ENCODE measurements at places on chromosomes 11 and 22.
A peak's percentile ranks its signal among the peaks of the same experiment; 100 is the strongest.

DNA sequence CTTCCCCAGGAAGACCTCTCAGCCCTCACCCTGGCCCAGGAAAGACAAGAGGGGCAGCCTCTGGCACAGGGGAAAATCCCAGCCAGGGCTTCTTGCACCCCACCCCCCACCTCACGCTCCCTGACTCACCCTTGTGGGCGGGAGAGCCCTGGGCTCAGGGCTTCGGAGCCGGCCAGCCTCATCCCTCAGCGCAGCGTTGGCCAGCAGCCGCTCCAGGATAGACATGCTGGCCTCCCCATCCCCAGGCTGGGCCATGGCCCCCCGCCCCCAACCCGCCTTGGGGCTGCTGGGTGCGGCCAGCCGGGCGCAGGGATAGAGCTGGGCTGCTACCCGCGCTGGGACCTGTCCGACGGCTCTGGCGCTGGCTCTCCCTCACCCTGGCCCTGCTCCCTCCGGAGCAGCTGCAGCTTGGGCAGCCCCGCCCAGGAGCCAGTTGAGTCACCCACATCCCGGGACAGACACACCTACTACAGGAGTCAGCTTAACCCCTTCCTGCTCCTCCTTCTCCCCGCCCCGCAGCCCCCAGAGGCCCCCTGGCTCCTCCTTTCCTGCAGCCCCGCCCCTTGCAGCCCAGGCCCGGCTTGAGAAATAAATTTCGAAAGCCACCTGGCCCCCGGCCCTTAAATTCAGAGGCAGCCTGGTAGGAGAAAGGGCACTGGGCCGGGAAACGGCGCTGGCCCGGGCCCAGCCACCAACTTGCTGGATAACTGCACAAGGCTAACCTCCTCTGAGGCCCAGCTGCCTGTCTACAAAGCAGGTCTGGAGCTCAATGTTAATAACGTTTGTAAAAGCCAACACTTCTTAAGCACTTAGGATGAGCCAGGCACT is 13.4 kb downstream of the TNKS1BP1 start:
- peak; percentile 18 for DNase-seq

- DNase-seq, result no peak
These were observed 4.6 kb downstream of the MALAT1 start for GRCh38 chr11:65503368-65503948.

DNA sequence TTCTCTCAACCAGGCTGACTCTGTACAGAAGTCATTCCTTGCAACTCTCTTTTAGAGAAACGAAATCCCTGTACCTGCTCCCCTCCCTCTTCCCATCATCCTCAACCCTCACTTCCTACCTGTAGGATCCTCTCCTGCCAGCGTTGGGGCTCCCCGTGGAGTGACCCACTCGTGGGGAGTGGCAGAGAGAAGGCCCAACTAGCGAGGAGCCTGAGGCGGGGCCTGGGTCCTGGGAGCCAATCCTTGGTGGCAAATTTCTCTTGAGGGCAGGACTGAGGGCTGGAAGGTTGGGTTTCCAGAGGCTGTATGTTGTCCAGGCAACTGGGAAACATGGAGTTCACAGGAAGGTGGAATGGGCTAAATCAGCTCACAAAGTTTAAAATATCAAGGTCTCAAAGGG is 10.4 kb downstream of the NHERF4 start:
- DNase-seq, result no peak

DNA sequence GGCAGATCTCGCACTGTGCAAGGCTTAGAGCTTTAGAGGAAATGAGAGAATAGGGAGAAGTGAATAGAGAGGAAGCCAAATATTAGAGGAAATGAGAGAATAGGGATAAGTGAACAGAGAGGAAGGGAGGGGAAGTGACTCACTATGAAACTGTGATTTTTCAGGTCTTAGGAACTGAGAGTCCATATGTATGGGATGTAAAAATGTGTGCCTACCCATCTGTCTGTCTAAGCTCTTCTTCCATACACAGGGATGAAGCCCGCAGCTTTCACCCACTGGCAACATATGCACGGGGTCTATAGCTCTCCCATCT is 6.4 kb upstream of the CCDC86 start:
- no peak for DNase-seq

GRCh38 chr11:71948314-71949027 is 19.6 kb downstream of the RNF121 start:
- no peak for DNase-seq

GRCh38 chr11:47078751-47079521 is 97.7 kb downstream of the ARFGAP2 start:
- DNase-seq, result no peak

GRCh38 chr11:56509439-56509838 is 18.3 kb upstream of the OR5M8 start:
- no peak for DNase-seq

GRCh38 chr22:20022978-20023613 is 2.2 kb downstream of the TANGO2 start:
- no peak for DNase-seq

- DNase-seq, result peak; percentile 5
These were observed 37.0 kb upstream of the MUC5AC start for GRCh38 chr11:1120532-1121330.

DNA sequence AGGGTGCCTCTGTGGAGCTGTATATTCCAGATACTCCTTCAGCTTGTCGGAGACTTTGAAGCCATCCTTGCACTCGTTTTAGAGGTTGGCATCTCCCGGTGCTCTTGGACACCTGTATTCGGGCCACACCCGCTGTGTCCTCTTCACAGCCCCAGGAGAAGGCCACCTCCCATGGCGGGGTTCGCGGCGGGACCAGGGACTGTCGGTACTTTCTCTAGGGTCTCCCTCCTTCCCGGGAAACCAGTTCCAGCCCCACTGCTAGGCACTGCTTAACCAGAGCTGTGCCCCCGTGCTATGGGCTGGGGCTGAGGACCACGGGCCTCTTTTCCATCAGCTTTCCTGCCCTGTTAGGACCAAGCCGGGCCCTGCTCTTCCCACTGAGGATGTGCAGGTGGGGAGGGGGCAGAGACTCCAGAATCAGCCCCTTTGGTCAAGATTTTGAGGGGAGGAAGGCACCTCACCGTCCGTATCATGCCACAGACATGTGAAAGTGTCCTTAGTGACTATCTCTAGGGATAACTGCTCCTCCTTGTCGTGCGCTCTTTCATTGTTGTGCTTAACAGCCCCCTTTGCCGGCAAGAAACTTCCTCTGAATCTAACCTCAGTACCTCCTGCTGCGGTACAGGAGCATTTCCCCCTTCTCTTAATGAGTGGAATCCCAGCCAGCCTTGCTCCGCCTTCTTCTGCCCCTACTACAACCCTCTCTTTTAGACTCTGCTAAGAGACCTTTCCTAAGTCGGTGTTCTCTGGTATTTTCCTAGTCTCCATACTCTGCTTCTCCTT is 1.2 kb upstream of the B3GAT1 start:
- DNase-seq, result no peak

DNA sequence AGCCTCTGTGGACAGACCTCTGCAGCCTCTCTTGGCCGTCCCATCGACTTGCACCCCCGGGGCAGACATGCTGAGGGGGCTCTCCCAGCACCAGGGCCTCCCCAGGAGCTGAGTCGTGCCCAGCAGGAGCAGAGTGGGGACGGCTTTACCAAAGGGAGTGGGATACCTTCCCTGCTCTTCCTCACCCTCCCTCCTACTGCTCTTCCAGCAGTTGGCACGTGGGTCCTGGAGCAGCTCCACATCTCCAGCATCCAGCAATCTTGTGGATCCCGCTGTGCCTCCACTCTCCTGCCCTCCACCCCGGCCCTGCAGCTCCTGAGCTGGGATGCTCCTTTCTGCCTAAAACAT is 854.0 kb downstream of the BRD1 start:
- DNase-seq, result no peak

DNA sequence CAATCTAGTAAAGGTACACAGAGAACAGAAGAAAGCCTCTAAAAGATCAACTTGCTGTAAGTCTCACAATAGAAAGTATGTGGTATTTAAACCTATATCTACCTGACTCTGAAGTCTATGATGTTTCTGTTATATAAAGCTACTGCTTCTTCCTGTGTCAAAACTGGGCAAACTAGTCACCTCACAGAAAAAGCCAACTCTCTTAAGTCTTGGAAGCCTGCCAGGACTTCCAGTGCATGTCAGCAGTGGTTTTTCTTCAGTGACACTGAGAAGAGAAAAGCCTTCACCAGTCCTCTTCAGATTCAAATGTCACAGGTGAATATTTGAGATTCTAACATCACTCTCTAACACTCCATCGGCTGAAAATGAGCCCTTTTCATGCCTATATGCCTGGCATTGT is 808.0 kb downstream of the DLG2 start:
- DNase-seq, result no peak

DNA sequence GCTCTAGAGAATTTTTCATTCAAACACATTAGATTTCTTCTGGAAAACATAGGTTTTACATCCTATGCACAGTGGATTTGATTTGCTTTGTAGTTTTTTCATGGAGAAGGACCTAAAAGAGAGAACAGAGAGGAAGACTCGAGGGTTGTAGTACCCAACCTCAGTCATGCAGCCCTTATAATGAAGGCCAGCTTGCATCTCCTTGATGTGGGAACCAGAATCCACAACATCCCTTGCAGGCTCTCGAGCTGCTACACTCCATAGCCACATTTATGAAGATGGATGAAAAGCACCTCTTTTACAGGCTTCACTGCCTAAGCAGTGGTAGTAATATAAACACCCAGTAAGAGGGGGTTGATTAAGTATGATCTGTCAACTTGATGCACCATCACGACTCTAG is 9.5 kb upstream of the OR5B12 start:
- DNase-seq, result no peak

- DNase-seq, result no peak
These were observed 72.4 kb upstream of the BIRC3 start for GRCh38 chr11:102244681-102245409.

- no peak for DNase-seq
These were observed 14.2 kb upstream of the IL10RA start for GRCh38 chr11:117972044-117972443.

DNA sequence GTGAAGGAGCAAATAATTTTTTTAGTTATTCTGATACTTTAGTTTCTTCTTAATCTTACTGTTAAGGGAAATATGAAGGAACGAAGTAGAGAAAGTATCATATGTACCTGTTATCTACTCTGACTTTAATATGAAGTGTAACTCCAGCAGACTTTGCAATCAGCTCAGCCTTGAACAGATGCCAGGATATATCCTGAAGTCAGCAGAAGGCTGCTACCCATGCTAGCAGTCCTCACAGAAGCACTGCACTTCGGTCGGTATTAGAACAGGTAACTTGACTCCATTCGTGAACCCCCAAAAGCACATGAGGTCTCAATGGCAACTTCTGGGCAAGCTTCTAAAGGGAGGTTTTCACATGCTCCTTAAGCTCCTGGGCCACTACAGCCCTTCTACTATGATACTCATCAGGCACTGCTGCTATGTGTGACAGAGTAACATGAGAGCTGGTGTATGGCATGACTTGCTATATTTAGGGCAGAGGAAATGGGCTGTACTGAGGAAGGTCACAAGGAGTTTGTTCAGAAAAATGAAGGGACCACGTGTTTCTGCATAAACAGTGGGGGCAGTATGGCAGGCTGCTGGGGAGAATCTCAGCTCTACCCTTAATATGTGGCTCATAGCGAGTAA is 344.1 kb downstream of the SOX6 start:
- DNase-seq, result no peak

All from activated CD4-positive, alpha-beta T cell treated with anti-CD3 and anti-CD28 coated beads for 1 hour (primary cell).